ENCODE measurements at places on chromosomes 1 and 21.

DNA sequence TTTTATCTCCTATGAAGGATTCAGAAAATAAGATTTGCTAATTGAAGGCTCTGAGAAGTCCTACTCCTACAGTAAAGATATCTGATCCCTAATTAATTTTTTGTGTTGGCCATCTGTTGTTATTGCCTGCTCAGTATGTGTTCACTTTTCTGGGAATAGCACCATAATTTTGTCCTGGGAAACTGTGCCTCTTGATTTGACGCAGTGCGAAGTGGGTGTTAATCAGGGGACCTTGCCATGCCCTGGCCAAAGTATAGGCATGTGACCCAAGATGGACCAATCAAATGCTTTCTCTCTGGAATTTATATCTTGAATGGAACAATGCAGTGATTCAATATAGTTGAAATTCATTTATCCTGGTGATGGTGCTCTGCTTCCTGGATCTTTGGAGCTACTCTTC is 30.4 kb upstream of the GNG12 start:
- H3K27ac ChIP-seq, result no peak overlapping the region
- H3K4me1 ChIP-seq, result no peaks in the 10 kb centered on the region
- no peaks in the 10 kb centered on the region for H3K36me3 ChIP-seq
- no peak overlapping the region for H3K4me3 ChIP-seq
- DNase-seq, result no peak
- no peaks in the 10 kb centered on the region for H3K27me3 ChIP-seq

GRCh38 chr1:193185211-193185610 is 1.2 kb downstream of the B3GALT2 start:
- H3K27ac ChIP-seq, result no peak overlapping the region
- H3K36me3 ChIP-seq, result no peaks in the 10 kb centered on the region
- no peaks in the 10 kb centered on the region for H3K27me3 ChIP-seq
- no peak for DNase-seq
- H3K4me1 ChIP-seq, result peaks cover 11% of the 10 kb centered on the region

DNA sequence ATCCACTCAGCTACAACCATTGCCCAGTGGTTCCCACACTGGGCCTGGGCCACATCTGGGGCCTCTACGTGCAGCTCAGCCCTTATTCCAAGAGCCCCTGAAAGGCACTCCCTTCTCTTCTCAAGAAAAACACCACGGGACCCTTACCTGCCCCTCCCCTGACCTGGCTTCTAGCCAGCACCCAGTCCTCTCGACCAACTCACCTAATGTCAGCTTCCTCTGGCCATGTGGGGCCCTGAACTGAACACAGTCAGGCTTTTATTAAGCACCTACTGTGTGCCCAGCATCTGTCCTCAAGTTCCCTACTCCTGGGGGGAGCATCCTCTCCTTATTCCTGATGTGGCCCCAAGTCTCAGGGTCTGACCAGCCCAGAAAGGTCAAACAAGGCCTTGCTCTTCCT is 208.4 kb downstream of the MATN1 start:
- H3K4me3 ChIP-seq, result no peak overlapping the region
- H3K4me1 ChIP-seq, result no peaks in the 10 kb centered on the region
- DNase-seq, result peak; percentile 57
- no peaks in the 10 kb centered on the region for H3K27me3 ChIP-seq

GRCh38 chr21:43985690-43986251 is 26.3 kb upstream of the TRAPPC10 start:
- no peaks in the 10 kb centered on the region for H3K27me3 ChIP-seq
- H3K4me1 ChIP-seq, result no peaks in the 10 kb centered on the region
- peaks cover 3% of the 10 kb centered on the region for H3K36me3 ChIP-seq
- DNase-seq, result no peak
- no peak overlapping the region for H3K4me3 ChIP-seq
- H3K27ac ChIP-seq, result no peak overlapping the region

- H3K4me3 ChIP-seq, result no peak overlapping the region
- H3K27ac ChIP-seq, result no peak overlapping the region
- H3K27me3 ChIP-seq, result peaks cover 7% of the 10 kb centered on the region
- no peak for DNase-seq
- H3K4me1 ChIP-seq, result no peaks in the 10 kb centered on the region
Measured at GRCh38 chr1:182069028-182069466, 7.5 kb upstream of the ZNF648 start.

GRCh38 chr1:182394055-182394775 is 2.6 kb upstream of the GLUL start:
- no peak overlapping the region for H3K27ac ChIP-seq
- no peak for DNase-seq
- no peaks in the 10 kb centered on the region for H3K4me1 ChIP-seq

DNA sequence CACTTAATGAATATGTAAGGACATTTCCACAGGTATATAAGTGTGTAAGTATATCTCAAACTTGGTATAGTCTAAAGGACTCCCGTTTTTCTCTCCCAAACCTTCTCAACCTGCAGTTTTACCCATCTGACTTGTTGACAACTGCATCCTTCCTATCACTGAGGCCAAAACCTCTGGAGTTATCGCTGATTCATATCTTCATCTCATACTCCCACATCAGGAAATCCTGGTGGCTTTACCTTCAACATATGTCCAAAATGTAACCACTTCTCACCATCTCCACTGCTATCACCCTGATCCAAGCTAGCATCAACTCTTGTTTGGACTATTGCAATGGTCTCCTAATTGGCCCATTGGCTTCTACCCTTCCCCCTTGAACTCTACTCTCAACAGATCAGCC is 30.4 kb downstream of the SLAMF6 start:
- no peak overlapping the region for H3K4me3 ChIP-seq
- H3K4me1 ChIP-seq, result no peaks in the 10 kb centered on the region
- H3K36me3 ChIP-seq, result no peaks in the 10 kb centered on the region
- DNase-seq, result no peak
- H3K27me3 ChIP-seq, result peaks cover 2% of the 10 kb centered on the region

DNA sequence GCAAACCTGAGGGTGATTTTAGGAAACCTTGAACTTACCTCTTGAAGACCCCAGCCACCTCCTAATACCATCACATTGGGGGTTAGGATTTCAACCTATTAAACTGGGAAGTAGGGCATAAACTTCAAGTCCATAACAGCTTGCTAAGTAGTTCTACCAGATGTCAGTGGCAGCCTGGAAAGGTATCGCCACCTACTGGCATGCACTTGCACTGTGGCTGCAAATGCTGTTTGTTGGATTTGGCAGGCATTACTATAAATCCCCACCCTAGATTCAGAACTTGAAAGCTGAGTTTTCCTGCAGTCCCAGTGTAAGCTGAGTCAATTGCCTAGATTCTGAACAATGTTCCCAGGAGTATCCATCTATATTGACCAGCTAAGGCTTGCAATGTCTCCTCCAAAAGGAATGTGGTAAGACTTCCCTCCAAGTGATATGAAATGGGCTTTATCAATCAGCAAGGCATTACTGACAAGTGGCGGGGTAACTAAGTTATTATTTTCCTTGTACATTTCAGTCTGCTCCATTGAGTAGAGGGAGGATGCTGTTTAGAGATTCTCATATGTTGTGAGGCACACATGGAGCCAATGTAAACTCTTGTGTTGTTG is 474.5 kb downstream of the PTPRC start:
- no peaks in the 10 kb centered on the region for H3K27me3 ChIP-seq
- H3K36me3 ChIP-seq, result no peaks in the 10 kb centered on the region
- DNase-seq, result peak; percentile 57
- no peak overlapping the region for H3K4me3 ChIP-seq

GRCh38 chr1:209643285-209644020 is 8.8 kb downstream of the LAMB3 start:
- H3K4me1 ChIP-seq, result peaks cover 4% of the 10 kb centered on the region
- no peaks in the 10 kb centered on the region for H3K36me3 ChIP-seq
- H3K4me3 ChIP-seq, result no peak overlapping the region
- no peak overlapping the region for H3K27ac ChIP-seq

DNA sequence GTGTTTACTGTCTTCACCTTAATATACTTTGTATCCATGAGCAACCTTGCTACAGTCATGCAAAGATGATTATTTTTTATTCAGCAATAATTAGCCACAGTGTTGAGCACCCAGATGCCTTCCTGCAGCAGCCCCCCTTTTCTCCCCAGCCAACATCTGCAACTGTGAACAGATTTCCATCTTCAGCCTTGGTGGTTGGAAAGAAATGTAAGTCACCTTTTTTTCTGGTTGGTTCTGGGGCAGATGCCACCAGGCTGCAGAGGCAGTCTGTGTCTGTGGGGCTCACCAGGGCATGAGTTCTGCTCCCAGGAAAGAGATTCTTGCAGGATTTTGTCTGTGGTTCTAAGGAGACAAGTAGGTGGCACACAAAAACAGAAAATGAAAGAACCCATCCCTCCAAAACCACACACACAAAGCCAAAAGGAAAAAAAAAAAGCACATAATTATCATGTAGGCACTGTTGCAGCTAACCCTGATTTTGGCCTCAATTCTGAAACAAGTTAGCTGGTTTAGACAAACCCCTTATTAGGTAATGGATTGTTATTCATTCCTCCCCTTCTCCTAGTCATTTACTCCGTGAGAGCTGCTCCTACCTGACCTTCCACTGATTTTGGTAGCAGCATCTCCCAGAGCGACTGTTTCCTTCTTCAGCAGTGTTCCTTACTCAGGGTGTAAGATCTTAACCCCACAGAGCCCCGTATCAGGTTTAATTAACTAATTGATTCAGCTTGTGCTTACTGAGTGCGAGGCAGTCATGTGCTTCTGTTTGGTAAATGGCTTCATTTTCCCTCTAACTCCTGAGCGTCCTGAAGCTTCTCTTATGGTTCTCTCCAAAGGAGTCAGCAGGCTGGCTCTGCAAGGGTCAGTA is 36.5 kb downstream of the GALNT2 start:
- no peak for DNase-seq
- H3K27ac ChIP-seq, result peak overlapping the region; percentile 70
- H3K4me3 ChIP-seq, result no peak overlapping the region
- peaks cover 8% of the 10 kb centered on the region for H3K4me1 ChIP-seq

DNA sequence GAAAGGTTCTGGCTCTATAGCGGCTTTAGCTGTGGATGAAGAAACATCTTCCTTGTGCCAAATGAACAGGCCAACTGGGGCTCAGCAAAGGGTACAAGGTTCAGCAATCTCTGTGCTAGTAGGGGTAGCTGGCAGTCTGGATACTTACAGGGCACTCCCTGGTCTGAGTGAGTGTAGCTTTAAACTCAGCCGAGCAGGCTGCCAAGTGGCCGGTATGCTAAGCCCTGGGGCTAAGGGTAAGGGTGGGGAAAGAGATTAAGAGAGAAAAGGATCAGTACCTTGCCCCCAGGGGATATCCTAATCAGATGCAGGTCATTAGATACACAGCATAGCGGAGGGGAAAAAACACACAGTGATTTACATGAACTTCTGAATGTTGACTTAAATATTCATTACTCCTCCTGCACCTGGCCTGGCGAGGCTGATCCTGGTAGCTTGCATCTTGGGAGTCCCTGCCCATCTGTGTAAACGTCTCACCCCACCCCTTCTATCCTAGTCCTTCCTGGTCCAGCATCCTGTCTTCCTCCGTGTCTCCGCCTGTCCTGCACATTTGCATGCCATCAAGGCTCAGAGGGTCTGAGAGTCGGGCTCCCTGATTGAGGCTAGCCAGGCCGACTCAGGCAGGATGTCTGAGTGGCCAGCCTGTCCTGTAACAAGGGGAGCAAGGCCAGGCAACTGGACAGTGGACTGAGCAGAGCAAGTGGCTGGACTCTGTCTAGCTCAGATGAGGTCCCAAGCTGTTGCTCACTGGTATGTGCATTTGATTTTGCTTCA is 39.5 kb upstream of the CNTN2 start:
- no peak overlapping the region for H3K4me3 ChIP-seq
- no peak overlapping the region for H3K27ac ChIP-seq
- H3K36me3 ChIP-seq, result no peaks in the 10 kb centered on the region

GRCh38 chr1:110089561-110090275 is 19.2 kb upstream of the ALX3 start:
- H3K4me1 ChIP-seq, result no peaks in the 10 kb centered on the region
- H3K36me3 ChIP-seq, result no peaks in the 10 kb centered on the region
- no peak for DNase-seq
- H3K4me3 ChIP-seq, result no peak overlapping the region
- no peaks in the 10 kb centered on the region for H3K27me3 ChIP-seq

- H3K27ac ChIP-seq, result peak overlapping the region; percentile 36
- peaks cover 2% of the 10 kb centered on the region for H3K36me3 ChIP-seq
- DNase-seq, result no peak
- peaks cover 4% of the 10 kb centered on the region for H3K4me1 ChIP-seq
Measured at GRCh38 chr1:163188947-163189346, 13.8 kb downstream of the RGS5 start.

DNA sequence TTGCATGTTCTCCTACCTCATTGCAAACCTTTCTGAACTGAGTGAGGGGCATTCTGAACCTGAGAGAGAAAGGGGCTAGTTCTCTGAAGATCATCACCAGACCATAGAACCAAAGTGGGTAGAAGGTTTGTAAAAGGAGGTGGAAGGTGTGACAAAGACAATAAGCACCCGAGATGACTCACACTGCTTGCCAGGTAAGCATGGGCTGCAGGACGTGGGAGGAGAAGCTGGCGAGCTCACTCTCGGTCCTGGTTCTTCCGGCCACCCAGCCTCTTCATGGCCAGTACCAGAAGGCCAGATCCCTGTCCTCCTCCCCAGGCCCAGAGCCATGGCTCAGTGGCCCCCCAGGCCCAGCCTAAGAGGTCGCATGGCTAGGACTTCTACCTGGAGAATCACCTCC is 128.3 kb downstream of the TMEM53 start:
- no peaks in the 10 kb centered on the region for H3K27me3 ChIP-seq
- no peaks in the 10 kb centered on the region for H3K4me1 ChIP-seq
- H3K27ac ChIP-seq, result no peak overlapping the region

DNA sequence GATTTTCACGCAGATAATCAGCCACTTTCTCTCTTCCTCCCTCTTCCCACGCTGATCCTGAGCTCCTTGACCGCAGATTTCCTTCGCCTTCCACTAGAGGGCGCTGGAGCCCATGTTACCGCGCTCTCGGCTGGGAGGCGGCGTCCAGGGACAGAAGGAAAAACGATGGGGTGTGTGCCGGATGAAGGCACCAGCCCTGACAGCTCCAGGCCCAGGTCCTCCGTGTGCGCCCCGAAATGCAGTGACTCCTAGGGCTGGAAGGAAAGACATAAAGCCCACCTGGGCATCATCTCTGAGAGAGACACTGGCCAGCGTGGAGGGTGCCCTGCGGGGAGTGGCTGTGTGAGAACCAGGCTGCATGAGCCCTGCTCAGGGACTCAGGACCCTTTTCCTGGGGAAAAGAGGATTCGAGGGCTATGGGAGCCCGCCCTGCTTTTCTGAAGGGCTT is 44.9 kb upstream of the CYP2J2 start:
- no peaks in the 10 kb centered on the region for H3K4me1 ChIP-seq
- DNase-seq, result peak; percentile 78
- no peaks in the 10 kb centered on the region for H3K36me3 ChIP-seq
- no peaks in the 10 kb centered on the region for H3K27me3 ChIP-seq
- no peak overlapping the region for H3K4me3 ChIP-seq
- no peak overlapping the region for H3K27ac ChIP-seq

GRCh38 chr1:17191990-17192242 is 13.0 kb upstream of the PADI1 start:
- no peaks in the 10 kb centered on the region for H3K4me1 ChIP-seq
- no peak overlapping the region for H3K4me3 ChIP-seq
- H3K27me3 ChIP-seq, result no peaks in the 10 kb centered on the region
- no peaks in the 10 kb centered on the region for H3K36me3 ChIP-seq
- no peak overlapping the region for H3K27ac ChIP-seq

GRCh38 chr1:41371630-41372599 is 10.7 kb downstream of the FOXO6 start:
- peak; percentile 67 for DNase-seq
- no peaks in the 10 kb centered on the region for H3K4me1 ChIP-seq
- H3K27me3 ChIP-seq, result no peaks in the 10 kb centered on the region
- no peak overlapping the region for H3K27ac ChIP-seq

GRCh38 chr1:12206792-12207424 is 22.9 kb upstream of the VPS13D start:
- no peaks in the 10 kb centered on the region for H3K27me3 ChIP-seq
- H3K36me3 ChIP-seq, result no peaks in the 10 kb centered on the region
- no peaks in the 10 kb centered on the region for H3K4me1 ChIP-seq
- H3K27ac ChIP-seq, result no peak overlapping the region

- H3K4me3 ChIP-seq, result no peak overlapping the region
- H3K27me3 ChIP-seq, result no peaks in the 10 kb centered on the region
- H3K4me1 ChIP-seq, result no peaks in the 10 kb centered on the region
- no peak for DNase-seq
- H3K36me3 ChIP-seq, result no peaks in the 10 kb centered on the region
Measured at GRCh38 chr21:35488946-35489345, 439.8 kb upstream of the RUNX1 start.
